Activated CD8-positive, alpha-beta T cell treated with anti-CD3 and anti-CD28 coated beads for 36 hours (primary cell): ENCODE measurements at places on chromosomes 1 and 21. TPM values are rescaled to one million over a fixed set of nuclear protein-coding genes. Genes with fewer than 3 reads are reported as not detected.

ACKR1 gene
- not detected for total RNA-seq

GRCh38 chr1:42427240-42427639 lies 28.6 kb downstream of the ZMYND12 start:
- DNase-seq = no peak
- H3K27ac ChIP-seq = no peak overlapping the region
- no peaks in the 10 kb centered on the region for H3K27me3 ChIP-seq
- no peaks in the 10 kb centered on the region for H3K4me1 ChIP-seq
- no peak overlapping the region for H3K4me3 ChIP-seq
- H3K36me3 ChIP-seq = no peaks in the 10 kb centered on the region

- no peaks in the 10 kb centered on the region for H3K36me3 ChIP-seq
- no peak overlapping the region for H3K4me3 ChIP-seq
- no peaks in the 10 kb centered on the region for H3K4me1 ChIP-seq
- no peak overlapping the region for H3K27ac ChIP-seq
- H3K27me3 ChIP-seq = peaks cover 3% of the 10 kb centered on the region
Measured at GRCh38 chr1:162359523-162360236, 17.0 kb downstream of the SPATA46 start.

DNA sequence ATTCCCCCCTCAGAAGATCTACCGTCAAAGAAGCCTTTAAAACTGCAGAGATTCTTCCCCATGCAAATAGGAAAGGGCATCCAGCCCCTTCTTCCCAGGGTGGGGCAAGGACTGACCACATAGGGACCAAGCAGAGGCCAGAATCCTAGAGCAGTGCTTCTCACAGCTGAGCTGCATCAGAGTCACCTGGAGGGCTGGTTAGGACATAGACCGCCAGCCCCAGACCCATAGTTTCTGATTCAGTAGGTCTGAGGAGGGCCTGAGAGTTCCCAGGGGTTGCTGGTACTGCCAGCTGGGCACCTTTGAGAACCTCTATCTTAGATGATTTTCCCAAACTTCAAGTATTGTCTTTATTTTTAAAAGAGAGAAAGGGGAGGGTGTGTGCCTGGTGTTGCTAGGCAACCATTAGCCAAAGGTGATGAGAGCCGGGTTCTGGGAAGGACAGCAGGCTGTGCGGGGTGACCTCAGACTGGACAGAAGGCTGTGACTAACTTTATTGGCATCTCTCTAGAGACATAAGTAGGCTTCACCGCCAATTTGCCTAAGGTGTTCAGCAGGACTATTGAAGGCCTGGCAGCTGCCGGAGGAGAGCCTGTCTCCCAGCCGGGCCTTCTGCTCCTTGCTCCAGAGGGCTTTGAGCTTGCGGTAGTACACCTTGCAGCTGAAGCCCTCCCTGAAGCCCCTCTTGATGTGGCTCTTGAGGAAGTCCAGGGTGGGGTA lies 3.0 kb downstream of the SPATA46 start:
- no peak overlapping the region for H3K4me3 ChIP-seq
- no peaks in the 10 kb centered on the region for H3K27me3 ChIP-seq
- no peak overlapping the region for H3K27ac ChIP-seq

DNA sequence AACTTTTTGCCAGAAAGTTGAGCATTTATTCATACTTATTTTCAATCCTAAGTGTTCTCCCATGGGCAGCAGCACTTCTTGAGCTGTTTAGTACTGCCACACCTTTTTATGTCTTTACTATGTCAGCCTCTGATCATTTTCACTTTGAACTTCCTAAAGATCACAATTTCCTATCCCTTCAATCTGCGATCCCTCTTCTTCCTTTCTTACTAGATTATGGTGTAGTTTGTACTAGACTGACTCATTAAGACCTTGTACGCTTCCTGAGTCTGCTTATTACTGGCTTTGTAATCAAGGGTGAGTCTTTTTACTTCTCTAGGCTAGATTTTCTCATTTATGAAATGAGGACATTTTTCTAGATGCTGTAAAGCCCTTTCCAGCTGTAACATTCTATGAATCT lies 55.1 kb downstream of the LRIG2 start:
- no peak overlapping the region for H3K27ac ChIP-seq
- H3K4me1 ChIP-seq = peaks cover 46% of the 10 kb centered on the region
- H3K4me3 ChIP-seq = no peak overlapping the region
- H3K36me3 ChIP-seq = peaks cover 29% of the 10 kb centered on the region
